ENCODE measurements at places on chromosomes 2 and 18. TPM values are rescaled to one million over a fixed set of nuclear protein-coding genes. Genes with fewer than 3 reads are reported as not detected.

Gene RNF144A
- total RNA-seq, result 8.5 TPM

Gene RAPGEF4
- 0.18 TPM for total RNA-seq

Gene OSR1
- total RNA-seq, result 2.3 TPM

Gene CNGA3
- not detected for total RNA-seq

Gene SLC4A5
- not detected for total RNA-seq

Gene CFC1
- total RNA-seq, result not detected

Gene GALNT5
- total RNA-seq, result 4.3 TPM

Gene IL1R2
- 0.53 TPM for total RNA-seq

Gene PRKAG3
- total RNA-seq, result not detected

Data from myometrial cell (primary cell).